Glutamatergic neuron (in vitro differentiated cells): ENCODE measurements at places on chromosomes 13 and 19. TPM values are rescaled to one million over a fixed set of nuclear protein-coding genes. Genes with fewer than 3 reads are reported as not detected.

Gene HPN
- 0.29 TPM for total RNA-seq

DNA sequence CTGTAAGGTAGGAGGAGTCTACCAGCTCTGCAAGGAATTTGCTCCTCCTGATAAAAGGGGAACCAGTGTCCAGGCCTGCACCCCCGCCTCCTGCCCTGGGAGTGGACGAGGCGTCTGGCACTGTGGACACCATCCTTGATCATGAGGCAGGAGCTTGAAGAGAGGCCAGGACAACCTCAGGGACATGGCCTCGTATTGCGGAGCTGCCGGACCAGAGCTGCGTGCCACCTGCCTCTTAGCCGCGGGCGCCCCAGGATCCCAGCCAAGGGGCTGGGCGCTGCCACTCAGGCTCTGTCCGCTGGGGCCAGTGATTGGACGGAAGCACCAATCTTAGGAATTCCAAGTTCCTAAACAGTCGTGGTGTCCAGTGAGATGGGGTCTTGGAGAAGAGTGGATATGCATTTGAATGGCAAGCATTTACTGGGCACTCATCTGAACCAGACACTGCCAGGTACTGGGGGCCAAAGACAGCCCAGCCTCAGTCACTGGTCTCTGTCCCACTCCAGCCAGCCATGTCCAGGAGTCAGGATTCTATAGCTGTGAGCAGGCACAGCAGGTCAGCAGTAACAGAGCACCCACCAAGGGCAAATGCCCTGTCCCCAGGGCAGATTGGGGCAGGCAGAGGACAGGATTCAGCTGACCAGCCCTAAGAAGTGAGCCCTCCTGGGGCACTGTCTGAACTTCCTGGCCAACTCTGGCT lies 39.1 kb upstream of the ANKRD10 start:
- H3K27me3 ChIP-seq, result no peaks in the 10 kb centered on the region
- no peak for DNase-seq
- peaks cover 15% of the 10 kb centered on the region for H3K4me1 ChIP-seq
- H3K36me3 ChIP-seq, result no peaks in the 10 kb centered on the region
- no peak overlapping the region for H3K27ac ChIP-seq

GRCh38 chr19:4699826-4700692 lies 23.6 kb downstream of the DPP9 start:
- H3K27ac ChIP-seq, result no peak overlapping the region
- peaks cover 4% of the 10 kb centered on the region for H3K27me3 ChIP-seq
- DNase-seq, result no peak
- H3K4me3 ChIP-seq, result no peak overlapping the region
- no peaks in the 10 kb centered on the region for H3K36me3 ChIP-seq

DNA sequence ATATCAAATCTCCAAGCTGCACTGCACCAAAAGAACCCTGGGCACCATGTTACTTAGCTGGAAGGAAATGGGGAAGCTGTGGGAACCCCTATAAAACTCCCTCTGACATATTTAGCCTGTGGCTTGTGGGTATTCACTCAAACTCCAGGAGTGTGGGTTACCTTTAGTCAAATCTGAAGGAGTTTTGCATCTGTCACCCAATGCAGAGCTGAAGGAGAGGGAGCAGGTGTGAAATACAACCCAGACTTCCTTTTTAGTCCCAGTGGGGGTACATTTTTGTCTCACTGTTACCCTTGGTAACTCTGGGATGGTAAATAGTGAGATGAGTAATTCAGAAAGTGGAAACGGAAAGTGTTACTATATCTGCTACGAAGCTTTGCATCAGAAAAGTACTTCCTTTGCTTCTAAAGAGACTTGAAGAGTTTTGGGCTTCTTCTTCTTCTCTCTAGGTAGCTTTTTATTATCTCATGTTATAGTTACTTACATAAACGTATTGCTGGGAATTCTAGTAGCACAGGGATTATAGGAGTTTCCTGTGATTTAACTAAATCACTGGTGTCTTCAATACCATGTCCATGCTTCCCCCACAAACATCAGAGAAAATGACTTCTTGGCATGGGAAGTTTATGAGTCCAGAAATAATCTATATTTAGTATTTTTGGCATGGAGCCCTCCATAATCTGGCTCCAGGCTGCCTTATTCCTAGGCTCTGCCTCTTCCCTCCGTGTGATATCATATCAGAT lies 105.9 kb downstream of the AKAP11 start:
- H3K27me3 ChIP-seq, result no peaks in the 10 kb centered on the region
- H3K27ac ChIP-seq, result no peak overlapping the region
- H3K4me3 ChIP-seq, result no peak overlapping the region
- DNase-seq, result no peak
- no peaks in the 10 kb centered on the region for H3K4me1 ChIP-seq

DNA sequence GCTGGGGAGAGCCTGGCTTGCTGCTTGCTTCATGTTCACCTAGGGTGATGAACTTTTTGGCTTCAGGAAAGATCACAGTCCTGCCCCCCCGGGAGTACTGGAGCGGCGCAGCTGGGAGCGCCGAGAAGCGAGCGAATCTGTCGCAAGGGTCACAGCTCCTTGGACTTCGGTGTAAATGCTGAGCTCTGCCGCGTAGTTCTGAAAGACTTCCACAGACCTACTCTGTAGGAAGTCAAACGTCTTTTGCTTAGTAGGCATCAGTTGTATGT lies 2.7 kb downstream of the ING1 start:
- H3K4me1 ChIP-seq, result peaks cover 5% of the 10 kb centered on the region
- H3K27ac ChIP-seq, result peak overlapping the region; percentile 78
- no peaks in the 10 kb centered on the region for H3K36me3 ChIP-seq
- DNase-seq, result peak; percentile 57
- peaks cover 18% of the 10 kb centered on the region for H3K27me3 ChIP-seq
- H3K4me3 ChIP-seq, result peak overlapping the region; percentile 93

GRCh38 chr13:27500806-27501534 lies 50.6 kb upstream of the MTIF3 start:
- H3K27me3 ChIP-seq, result peaks cover 2% of the 10 kb centered on the region
- H3K4me3 ChIP-seq, result no peak overlapping the region
- DNase-seq, result no peak
- peaks cover 30% of the 10 kb centered on the region for H3K4me1 ChIP-seq
- H3K27ac ChIP-seq, result no peak overlapping the region

DNA sequence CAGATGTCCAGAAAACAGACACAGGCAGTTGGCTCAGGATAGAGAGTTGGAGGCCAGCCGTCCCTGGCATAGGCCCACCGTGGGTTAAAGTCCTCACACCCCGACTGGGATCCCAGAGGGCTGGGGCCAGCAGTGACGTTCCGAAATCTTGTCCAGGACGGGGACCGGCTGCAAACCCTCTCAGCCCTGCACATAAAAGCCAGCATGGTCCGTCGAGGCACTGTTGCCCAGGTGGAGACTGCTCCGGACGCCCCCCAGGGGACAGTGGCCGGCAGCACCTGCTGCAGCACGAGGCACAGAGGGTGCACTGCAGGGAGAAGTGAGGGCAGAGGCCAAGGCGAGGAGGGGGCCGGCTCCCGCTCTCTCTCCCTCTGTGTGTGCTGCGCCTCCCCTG lies 4.3 kb upstream of the IFNL2 start:
- peaks cover 4% of the 10 kb centered on the region for H3K4me1 ChIP-seq
- DNase-seq, result peak; percentile 22

- H3K4me3 ChIP-seq, result peak overlapping the region; percentile 92
- H3K4me1 ChIP-seq, result peaks cover 23% of the 10 kb centered on the region
- H3K27ac ChIP-seq, result peak overlapping the region; percentile 92
- no peaks in the 10 kb centered on the region for H3K36me3 ChIP-seq
- H3K27me3 ChIP-seq, result peaks cover 9% of the 10 kb centered on the region
- DNase-seq, result no peak
These were observed 319 bp downstream of the FRY start for GRCh38 chr13:32031815-32032370.

- no peak for DNase-seq
- H3K27ac ChIP-seq, result no peak overlapping the region
- peaks cover 2% of the 10 kb centered on the region for H3K27me3 ChIP-seq
- H3K4me1 ChIP-seq, result no peaks in the 10 kb centered on the region
- H3K4me3 ChIP-seq, result no peak overlapping the region
- H3K36me3 ChIP-seq, result no peaks in the 10 kb centered on the region
These were observed 1.3 kb downstream of the CYP4F3 start for GRCh38 chr19:15641901-15642491.

DNA sequence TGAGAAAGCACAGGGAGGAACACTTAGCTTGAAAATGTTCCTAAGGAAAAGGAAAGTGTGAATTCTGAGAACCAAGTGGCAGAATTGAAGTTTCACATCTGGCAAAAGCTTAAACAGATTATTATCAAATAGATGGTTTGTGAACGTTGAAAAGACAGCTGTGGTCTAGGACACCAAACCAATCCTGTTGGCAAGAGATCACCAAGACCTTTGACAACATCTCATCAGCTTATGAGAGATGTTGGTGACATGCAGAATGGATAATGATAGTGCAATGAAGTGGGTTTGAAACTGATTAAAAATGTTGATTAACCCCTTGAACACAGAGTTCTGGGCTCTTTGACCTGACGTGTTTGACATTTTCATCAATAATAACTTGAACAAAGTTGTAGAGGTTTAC lies 74.6 kb upstream of the GPR183 start:
- DNase-seq, result no peak
- peaks cover 8% of the 10 kb centered on the region for H3K36me3 ChIP-seq
- no peak overlapping the region for H3K4me3 ChIP-seq
- H3K4me1 ChIP-seq, result peaks cover 2% of the 10 kb centered on the region
- H3K27ac ChIP-seq, result no peak overlapping the region
- H3K27me3 ChIP-seq, result no peaks in the 10 kb centered on the region
